ENCODE measurements at places on chromosomes 3 and 15. TPM values are rescaled to one million over a fixed set of nuclear protein-coding genes. Genes with fewer than 3 reads are reported as not detected.
A peak's percentile ranks its signal among the peaks of the same experiment; 100 is the strongest.

- peak; percentile 62 for DNase-seq
These were observed 19.4 kb upstream of the PPP4R2 start for GRCh38 chr3:72977060-72977808.

The MASP1 gene
- total RNA-seq, result not detected

DNA sequence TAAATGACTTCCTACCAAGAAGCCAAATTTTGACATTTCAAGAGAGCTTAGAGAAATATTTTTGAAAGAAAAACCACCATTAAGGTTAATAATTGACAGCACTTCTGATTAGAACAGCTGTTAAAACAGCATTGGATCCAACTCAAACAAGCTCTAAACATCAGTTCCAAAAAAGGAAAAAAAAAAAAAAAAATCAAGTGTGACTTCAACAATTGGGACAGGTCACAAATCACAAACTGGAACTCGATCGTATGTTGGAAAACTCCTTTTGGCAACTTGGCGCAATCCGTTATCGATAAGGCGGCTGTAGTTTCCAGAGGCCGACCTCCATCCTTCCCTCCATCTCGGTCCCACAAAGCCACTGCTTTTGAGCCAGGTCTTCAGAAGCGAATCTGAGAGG is 17.8 kb downstream of the TLE3 start:
- no peak for DNase-seq

GRCh38 chr3:45204136-45204535 is 22.0 kb downstream of the TMEM158 start:
- DNase-seq, result no peak

DNA sequence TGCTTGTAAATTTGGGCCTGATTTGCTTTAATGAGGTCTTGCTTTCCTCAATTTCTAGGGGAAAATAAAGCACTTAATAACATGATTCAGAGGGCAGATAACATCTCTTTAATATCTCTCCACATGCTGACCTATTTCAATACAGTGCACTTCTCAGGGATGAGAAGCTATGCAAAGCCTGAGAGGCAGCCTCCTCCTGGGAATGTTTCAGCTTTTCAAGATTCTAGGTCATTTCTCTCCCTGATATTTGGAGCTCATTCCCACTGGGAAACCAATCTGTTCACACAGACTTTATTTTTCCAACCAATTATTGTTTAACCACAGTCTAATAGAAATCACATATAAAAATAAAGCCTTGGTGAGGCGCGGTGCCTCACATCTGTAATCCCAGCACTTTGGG is 67.0 kb upstream of the LSAMP start:
- no peak for DNase-seq

The BRPF1 gene
- 48.1 TPM for total RNA-seq

The GOLGA6L1 gene
- not detected for total RNA-seq

GRCh38 chr3:168847291-168847883 is 751.7 kb upstream of the GOLIM4 start:
- DNase-seq, result no peak

Data from activated CD8-positive, alpha-beta memory T cell treated with anti-CD3 and anti-CD28 coated beads, Interleukin-2, amount 10 ng/mL, durations not matched to agents 7 days and 5 days (primary cell).